ENCODE measurements at places on chromosomes 5 and 9.
A peak's percentile ranks its signal among the peaks of the same experiment; 100 is the strongest.

GRCh38 chr9:97617939-97618416 is 15.2 kb downstream of the TSTD2 start:
- no peak for DNase-seq

DNA sequence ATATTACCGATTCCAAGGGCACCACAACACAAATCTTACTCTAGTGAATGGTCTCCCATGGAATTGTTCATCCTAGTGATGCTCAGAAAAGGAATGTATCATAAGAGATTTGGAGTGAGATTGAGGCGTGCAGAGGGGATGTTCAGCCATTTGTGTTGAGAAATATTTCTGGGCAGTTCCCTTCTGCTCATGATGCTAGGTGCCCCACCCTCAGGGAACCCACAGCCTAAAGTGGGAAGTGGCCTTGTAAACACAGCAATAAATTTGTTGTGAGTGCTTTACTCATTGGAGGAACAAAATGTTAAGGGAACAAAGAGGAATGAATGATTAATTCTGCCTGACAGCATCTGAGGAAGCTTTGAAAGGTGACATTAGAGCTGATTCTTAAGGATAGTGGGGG is 129.9 kb downstream of the TLE4 start:
- DNase-seq = no peak

- no peak for DNase-seq
Measured at GRCh38 chr5:112068593-112068992, 311.6 kb upstream of the NREP start.

GRCh38 chr9:91577633-91578061 is 154.0 kb upstream of the NFIL3 start:
- no peak for DNase-seq

GRCh38 chr5:17267106-17267505 is 49.7 kb downstream of the BASP1 start:
- no peak for DNase-seq

DNA sequence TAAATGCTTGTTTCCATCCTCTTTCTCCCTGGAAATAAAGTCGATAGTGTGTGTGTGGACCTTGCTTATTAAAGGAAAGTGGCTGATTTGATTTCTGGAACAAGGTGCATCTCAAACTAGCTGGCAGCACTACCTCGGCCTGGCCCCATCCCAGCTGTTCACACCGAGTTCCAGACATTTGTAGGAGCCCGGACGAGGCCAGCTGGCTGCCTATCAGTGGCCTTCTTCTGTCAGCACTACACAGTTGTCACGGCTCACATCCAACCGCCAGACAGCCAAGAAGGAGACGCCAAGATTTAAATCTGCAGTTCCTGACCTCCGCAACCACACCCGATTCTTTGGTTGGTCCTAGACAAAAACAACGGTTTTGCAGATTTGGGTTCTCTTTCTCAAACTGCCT is 63.6 kb downstream of the PALM2AKAP2 start:
- no peak for DNase-seq

DNA sequence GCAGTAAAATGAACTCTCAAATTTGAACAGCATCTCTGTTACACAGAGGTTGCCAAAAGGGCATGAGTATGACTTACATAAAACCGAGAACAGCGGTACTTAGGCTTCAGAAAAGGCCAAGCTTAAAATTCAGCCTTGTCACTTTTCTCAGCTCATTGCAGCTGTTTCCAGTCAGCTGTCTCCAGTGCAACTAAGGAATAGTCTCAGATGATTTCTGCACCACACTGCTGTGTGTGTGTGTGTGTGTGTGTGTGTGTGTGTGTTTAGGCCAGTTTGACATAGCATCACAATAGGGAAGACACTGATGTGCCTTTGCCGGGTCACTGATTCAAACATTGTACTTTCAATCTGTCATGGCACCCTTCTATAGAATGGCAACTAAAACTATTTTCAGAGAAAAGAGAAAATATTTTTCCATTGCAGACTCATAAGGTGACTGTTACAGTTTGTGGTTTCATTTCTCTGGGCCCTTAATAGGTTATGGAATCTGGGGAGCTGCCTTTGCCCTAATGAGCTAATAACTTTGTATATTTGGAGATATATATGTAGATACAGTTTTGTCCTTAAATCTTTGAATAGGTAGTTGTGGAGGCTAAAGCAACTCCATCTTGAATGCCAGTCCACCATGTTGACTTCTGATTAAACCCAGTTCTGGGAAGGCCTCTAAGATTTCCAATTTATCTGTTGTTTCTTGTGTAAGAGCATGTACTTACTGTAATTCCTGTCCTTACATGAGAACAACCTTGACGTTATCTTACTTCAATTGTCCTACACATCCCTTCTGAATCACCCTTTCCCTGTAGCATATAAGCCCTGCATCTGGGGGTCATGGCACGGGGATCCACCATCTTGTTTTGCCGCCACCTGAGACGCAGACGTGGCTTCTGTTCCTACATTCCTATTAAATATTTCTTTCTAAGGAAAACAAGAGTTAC is 4.5 kb downstream of the LSM11 start:
- DNase-seq = no peak

DNA sequence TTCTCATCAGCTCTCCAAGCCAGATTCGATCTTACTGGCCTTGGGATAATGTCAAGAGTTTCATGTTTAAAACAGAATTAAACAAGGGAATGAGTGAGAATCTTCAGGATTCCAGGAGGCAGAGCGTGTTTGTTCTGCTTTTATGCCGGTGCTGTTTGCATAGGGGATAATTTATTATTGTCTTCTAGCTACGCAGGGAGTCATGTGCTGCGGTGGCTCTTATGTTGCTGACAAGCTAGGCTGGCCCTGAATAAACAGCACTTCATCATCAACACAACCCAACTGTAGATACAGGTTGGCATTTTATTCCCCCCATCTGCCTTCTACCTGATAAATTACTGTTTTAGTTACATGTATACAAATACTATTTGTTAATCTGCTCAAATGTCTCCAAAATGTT is 47.1 kb upstream of the PCA3 start:
- DNase-seq = no peak

DNA sequence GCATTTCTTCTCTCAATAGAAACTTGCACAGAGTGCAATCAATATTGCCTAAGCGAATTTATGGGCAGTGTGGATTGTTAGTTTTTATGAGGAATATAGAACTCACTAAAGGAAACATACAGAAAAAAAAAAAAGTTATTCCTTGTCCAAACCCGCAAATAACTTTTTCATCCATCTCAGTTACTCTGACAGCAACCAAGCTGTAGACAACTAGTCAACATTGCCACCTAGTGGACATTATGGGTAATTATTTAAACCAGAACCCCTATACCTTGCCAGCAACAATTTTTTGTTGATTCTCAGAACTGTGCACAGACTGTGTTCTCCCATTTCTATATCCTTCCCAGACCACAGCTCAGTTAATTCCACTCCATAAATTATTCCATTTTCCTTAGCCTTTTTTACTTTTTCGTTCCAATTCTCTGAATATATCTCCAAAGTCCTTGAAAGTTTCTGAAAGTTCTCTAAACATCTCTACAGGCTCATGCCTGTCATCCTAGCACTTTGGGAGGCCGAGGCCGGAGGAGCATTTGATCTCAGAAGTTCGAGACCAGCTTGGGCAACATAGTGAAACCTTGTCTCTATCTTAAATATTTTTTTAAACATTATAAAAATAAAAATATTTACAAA is 2.6 kb upstream of the AFAP1L1 start:
- peak; percentile 5 for DNase-seq

GRCh38 chr9:122309861-122310260 is 45.2 kb downstream of the MRRF start:
- no peak for DNase-seq

GRCh38 chr5:153827397-153827796 is 211.3 kb downstream of the FAM114A2 start:
- no peak for DNase-seq

DNA sequence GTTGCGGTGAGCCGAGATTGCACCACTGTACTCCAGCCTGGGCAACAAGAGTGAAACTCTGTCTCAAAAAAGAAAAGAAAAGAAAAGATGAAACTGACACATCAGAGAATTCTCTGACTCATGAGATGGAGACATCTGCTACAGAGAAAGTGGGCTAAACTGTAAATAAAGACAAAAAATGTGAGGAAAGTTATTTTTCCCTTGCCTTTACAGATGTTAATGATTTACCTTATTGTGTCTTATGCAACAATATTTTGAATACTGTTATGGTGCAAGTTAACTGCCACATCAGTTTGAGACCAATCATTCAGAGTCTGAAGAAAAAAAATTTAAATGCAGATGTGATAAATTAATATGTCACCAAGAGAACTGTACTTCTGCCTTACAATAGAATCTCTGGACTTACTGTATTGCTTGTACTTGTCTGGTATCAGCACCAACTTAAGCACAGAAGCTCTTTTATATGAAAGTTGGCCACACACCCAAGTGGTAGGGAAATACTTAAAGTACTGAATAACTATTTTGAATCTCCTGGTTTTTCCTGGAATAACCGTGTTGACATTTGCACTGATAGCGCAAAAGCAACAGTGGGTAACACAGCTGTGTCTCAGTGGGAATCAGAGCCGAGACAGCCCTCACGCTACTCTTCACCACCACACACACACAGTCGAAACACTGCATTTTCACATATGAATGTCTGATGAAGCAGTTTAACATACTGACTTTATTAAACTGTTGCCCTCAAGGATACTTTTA is 169.9 kb downstream of the FANCC start:
- DNase-seq = no peak

DNA sequence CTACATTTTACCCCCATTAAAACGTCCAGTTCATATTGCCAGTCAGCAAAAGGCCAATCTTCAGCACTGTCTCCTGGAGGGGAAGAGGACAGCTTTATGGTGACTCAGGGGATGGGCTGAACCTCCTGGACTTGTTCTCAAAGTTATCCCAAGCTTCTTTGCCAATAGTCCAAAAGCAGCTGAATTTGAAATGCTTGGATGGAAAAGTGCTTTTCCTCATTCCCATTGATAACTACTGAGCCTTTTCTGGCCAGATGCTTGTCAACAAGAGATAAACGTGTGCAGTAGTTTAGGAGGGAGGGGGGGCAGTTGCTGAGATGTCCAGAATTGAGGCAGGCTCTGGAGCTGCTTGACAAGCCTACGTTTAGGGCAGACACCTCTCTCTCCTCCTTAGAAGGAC is 43.5 kb downstream of the MTX3 start:
- DNase-seq = no peak

DNA sequence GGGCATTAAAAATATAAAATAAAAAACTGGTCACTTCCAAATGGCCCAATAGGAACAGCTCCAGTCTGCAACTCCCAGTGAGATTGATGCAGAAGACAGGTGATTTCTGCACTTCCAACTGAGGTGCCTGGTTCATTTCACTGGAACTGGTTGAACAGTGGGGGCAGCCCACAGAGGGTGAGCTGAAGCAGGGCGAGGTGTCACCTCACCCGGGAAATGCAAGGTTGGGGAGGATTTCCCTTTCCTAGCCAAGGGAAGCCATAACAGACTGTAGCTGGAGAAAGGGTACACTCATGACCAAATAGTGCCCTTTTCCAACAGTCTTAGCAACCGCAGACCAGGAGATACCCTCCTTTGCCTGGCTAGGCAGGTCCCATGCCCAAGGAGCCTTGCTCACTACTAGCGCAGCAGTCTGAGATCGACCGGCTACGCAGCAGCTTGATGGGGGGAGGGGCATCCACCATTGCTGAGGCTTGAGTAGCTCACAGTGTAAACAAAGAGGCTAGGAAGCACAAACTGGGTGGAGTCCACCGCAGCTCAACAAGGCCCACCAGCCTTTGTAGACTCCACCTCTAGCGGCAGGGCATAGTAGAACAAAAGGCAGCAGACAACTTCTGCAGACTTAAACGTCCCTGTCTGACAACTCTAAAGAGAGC is 12.7 kb downstream of the RLN1 start:
- DNase-seq = peak; percentile 62

DNA sequence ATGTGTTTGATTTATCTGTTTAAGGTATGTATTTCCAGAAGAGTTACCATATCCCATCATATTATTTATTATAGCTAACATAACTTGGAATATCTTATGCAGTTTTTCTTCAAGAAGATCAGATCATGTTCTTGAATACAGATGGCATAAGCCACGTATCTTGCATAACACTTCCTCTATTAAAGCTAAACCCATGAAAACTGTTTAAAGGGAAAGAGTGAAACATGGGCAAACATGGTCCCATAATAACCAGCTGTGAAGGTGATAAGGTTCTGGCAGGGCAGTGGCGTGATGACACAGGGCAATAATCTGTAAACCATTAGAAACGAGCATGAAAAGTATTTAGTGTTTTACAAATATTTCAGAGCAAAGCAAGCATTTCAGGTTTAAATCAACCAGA is 34.2 kb downstream of the EFNA5 start:
- DNase-seq = no peak

GRCh38 chr9:21634951-21635350 is 152.8 kb upstream of the IFNE start:
- no peak for DNase-seq

GRCh38 chr5:57627661-57628060 is 145.1 kb upstream of the ACTBL2 start:
- no peak for DNase-seq

DNA sequence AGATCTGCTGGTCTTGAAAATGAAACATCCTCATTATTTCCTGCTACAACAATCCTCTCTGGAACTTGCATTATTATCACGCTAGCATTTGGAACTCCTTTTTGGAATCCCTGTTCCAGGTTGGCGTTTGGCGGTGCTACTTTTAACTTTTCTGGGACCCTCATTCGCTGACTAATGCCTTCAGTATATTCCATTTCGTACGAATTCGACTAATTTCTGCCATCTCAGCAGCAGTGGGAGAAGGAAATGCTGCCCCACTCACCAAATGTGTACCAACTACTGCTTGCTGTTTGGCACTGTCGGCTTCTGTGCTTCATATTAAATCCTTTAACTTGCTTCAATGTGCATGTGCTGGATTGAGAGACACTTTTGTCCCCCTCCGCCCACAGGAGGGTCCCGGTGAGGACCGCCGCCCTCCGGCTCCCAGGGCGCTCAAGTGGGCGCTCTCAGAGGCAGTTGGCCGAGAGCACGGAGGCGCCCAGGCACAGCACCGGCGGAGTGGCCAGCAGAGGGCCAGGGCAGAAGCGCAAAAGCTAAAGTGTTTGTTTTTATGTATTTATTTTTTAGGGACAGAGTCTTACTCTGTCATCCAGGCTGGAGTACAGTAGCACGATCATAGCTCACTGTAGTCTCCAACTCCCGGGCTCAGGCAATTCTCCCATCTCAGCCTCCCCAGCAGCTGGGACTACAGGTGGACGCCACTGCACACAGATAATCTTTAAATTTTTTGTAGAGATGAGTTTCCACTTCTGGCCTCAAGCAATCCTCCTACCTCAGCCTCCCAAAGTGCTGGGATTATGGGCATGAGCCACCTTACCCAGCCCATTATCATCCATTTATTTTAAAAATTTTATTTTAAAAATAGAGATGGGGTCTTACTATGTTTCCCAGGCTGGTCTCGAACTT is 11.9 kb downstream of the PDE6A start:
- no peak for DNase-seq

DNA sequence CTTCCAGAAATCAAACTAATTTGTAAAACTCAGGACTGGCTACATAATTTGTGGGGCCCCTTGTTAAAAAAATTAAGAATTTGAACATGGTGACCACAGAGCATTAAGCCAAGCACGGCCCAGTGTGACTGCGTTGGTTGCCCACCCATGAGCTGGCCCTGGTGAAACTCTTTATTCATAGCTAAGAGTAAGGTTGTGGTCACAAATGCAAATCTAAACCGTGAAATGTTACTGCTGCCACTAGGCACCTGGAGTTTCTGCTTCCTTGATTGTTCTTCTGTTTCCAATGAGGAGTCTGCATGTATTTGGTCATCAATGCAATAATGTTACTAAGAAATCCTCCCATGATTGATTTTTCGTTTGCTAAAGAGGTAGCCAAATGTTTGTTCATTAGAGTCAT is 4.2 kb downstream of the GCNT1 start:
- DNase-seq = no peak

Measured in naive thymus-derived CD8-positive, alpha-beta T cell (primary cell).